ENCODE measurements at places on chromosomes 16 and 17.

DNA sequence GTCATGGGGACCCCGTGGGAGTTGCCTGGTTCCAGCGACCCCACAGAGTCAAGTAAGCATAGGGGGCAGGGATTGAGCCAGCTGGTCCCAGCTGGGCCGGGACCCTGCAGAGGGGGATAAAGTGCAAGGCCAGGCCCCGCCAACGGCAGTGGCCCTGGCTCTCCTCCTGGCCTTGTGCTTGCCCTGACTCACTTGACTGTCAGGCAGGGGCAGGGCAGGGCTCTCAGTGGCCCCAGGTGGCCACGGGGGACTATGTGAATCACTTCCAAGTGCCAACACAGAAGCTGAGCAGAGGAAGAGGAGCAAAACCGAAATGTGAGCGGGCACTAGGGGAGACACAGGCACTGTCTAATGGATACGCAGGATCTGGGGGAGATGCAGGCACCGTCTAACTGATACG, 21.6 kb upstream of the NCBP3 start:
- DNase-seq = no peak
- H3K4me3 ChIP-seq = no peak overlapping the region
- peaks cover 8% of the 10 kb centered on the region for H3K4me1 ChIP-seq
- no peak overlapping the region for H3K27ac ChIP-seq
- H3K36me3 ChIP-seq = no peaks in the 10 kb centered on the region
- H3K27me3 ChIP-seq = no peaks in the 10 kb centered on the region

- H3K27me3 ChIP-seq = no peaks in the 10 kb centered on the region
- no peak overlapping the region for H3K27ac ChIP-seq
- no peak overlapping the region for H3K4me3 ChIP-seq
These were observed 12.2 kb downstream of the AANAT start for GRCh38 chr17:76479515-76480060.

DNA sequence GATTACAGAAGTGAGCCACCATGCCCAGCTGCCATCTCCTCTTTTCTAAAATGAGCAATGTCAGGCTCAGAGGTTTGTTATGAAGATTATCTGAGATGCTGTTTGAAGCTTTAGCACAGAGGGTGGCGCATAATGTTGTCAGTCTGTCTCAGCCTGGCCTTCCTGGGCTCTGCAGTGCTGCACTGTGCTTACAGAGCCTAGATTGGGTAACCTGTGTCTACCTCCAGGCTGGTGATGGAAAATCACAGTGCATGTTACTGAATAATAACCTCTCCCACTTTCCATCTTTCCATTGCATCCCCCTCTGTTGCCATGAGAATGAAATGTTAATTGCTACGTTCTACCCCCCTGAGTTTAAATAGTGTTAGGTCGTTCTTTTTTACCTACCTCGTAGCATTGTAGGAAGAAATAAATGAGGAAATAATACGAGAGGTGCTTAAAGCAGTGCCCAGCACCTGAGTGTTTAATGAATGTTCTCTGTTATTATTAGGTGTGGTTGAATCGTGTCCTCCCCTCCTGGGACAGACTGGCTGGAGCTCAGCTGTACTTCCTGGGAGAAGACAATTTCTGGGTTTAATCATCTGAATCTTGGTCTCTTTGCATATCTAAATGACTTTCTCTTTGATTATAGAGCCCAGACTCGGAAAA, 6.2 kb downstream of the LDAF1 start:
- no peak overlapping the region for H3K27ac ChIP-seq
- no peaks in the 10 kb centered on the region for H3K27me3 ChIP-seq
- H3K36me3 ChIP-seq = peaks cover 23% of the 10 kb centered on the region
- no peak for DNase-seq
- no peak overlapping the region for H3K4me3 ChIP-seq
- H3K4me1 ChIP-seq = peaks cover 1% of the 10 kb centered on the region

GRCh38 chr17:72591289-72592241, 470.7 kb downstream of the SOX9 start:
- no peaks in the 10 kb centered on the region for H3K36me3 ChIP-seq
- H3K27me3 ChIP-seq = peaks cover 42% of the 10 kb centered on the region
- peak overlapping the region; percentile 71 for H3K27ac ChIP-seq
- peak overlapping the region; percentile 75 for H3K4me3 ChIP-seq
- H3K4me1 ChIP-seq = peaks cover 27% of the 10 kb centered on the region

DNA sequence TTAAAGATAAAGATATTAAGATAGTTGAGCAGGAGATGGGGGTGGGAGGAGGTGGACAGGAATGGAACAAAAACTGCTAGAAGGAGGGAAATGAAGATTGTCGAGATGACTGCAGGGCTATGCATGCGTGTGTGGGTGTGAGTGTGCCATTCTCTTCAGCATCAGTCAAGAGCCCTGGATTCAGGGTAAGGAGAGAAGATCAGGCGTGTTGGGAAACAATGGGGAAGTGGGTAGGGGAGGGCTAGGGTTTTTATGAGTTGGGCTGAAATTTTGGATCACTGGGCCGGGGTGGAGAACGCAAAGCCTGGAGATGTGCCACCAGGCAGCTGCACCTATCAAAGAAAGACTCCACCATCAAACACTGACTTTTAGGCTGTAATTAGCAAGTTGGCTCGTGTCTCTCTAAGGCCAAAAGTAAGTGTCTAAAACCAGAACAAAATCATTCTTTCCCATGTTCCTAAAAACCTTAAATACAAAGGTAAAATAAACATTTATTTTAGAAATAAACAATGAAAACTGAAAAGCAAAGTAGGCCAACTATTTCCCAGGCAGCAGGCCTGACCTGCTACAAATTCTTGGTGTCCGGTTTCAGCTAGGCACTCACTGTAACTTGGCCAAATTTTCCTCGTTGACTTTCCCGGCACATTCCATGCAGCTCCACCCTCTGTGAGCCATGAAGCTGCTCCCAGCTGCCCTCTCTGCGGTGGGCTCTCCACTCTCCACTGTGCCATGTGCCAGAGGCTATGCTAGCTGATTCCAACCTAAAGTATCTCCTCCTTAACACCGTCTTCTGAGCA, 4.2 kb downstream of the CDRT4 start:
- no peaks in the 10 kb centered on the region for H3K27me3 ChIP-seq
- no peak for DNase-seq

DNA sequence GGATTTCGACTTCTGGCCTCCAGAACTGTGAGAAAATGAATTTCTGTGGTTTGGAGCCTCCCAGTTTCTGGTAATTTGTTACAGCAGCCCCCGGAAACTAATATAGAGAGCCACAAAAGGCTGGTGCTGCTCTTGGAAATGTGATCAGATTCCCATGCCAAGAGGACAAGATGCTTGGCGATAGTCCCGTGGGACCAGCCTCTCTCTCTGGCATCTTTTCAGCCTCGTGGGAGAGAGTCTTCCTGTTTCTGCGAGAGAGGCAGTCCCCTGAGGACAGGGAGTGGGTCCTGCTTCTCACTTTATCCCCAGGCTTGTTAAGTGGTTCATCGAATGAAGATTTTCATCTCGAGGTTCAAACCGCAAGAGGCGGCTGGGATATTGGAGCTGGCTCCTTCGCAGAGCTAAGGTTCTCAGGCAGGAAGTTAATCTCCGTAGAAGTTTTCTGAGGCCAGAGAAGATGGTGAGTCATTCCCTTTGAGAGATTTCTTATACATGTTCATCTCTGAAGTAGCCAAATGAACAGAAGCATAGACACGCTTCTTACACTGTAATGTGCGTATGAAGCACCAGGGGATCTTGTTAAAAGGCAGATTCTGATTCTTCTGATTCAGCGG, 211.6 kb upstream of the SDK2 start:
- no peak overlapping the region for H3K4me3 ChIP-seq
- no peaks in the 10 kb centered on the region for H3K36me3 ChIP-seq
- H3K27ac ChIP-seq = no peak overlapping the region
- no peak for DNase-seq

- peaks cover 1% of the 10 kb centered on the region for H3K27me3 ChIP-seq
- peak; percentile 91 for DNase-seq
- peaks cover 42% of the 10 kb centered on the region for H3K4me1 ChIP-seq
- H3K27ac ChIP-seq = peak overlapping the region; percentile 86
- H3K36me3 ChIP-seq = no peaks in the 10 kb centered on the region
- peak overlapping the region; percentile 63 for H3K4me3 ChIP-seq
These were observed 12.4 kb downstream of the ZG16B start for GRCh38 chr16:2842340-2843000.

DNA sequence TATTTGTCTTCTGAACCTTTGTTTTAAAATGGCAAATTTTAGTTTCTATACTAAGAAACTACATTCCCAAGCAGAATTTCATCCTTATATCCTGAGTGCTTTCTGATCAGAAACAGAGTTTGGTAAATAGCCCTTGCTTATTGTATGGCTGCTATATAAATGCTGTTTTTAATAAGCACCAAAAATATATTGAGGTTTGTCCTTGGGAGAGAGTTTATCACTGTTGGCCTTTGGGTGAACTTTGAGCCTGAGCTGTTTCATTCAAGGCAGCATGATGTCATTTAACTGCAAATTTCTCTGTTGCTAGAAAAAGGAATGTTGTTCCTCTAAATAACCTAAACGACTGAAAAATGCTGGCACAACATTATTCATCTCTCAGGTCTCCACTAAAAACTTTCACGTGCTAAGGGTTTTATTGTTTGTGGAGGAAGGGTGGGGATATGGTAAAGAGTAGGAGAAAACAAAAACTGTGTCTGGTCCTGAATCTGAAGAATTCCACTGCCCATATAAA, 334.3 kb upstream of the TBX2 start:
- peaks cover 3% of the 10 kb centered on the region for H3K4me1 ChIP-seq
- peaks cover 1% of the 10 kb centered on the region for H3K36me3 ChIP-seq
- no peaks in the 10 kb centered on the region for H3K27me3 ChIP-seq

DNA sequence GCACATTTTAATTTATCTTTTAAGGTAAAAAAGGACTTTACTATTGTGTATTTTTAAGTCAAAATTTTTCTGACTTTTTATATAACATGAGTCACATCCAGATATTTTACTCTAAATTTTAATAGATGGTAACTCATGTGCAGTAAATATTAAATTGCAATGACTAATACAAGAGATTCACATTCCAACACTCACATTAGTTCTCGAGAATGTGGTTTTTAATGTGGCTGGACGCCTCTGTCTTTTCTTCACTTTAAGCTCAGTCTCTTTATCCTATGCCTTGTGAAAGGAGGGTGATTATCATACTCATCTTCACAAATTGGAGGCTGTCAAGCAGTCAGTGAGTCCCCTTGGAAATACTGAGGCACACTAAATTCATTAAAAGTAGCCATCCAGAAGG, 315.6 kb downstream of the HS3ST3B1 start:
- no peaks in the 10 kb centered on the region for H3K36me3 ChIP-seq
- no peak for DNase-seq
- H3K27me3 ChIP-seq = peaks cover 4% of the 10 kb centered on the region
- H3K4me1 ChIP-seq = no peaks in the 10 kb centered on the region

DNA sequence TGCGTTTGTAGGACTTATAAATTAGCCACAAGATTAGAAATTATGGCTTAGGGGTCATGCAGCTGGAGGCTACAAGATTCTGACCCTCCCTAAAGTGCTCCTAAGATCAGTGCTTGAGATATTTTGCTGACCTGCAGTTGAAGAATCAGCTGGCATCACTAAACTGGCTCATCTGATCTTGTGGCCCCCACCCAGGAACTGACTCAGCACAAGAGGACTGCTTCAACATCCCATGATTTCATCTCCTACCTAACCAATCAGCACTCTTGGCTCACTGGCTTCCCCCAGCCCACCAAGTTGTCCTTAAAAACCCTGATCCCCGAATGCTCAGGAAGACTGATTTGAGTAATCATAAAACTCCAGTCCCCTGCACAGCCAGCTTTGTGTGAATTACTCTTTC, 86.4 kb upstream of the ERCC4 start:
- no peak overlapping the region for H3K4me3 ChIP-seq
- no peak for DNase-seq
- H3K27ac ChIP-seq = no peak overlapping the region

GRCh38 chr17:15119968-15120367, 145.2 kb downstream of the PMP22 start:
- H3K4me3 ChIP-seq = no peak overlapping the region
- peaks cover 5% of the 10 kb centered on the region for H3K27me3 ChIP-seq
- DNase-seq = no peak
- no peak overlapping the region for H3K27ac ChIP-seq
- H3K36me3 ChIP-seq = no peaks in the 10 kb centered on the region

- H3K27me3 ChIP-seq = peaks cover 83% of the 10 kb centered on the region
- peak; percentile 53 for DNase-seq
- H3K4me3 ChIP-seq = peak overlapping the region; percentile 42
- no peak overlapping the region for H3K27ac ChIP-seq
- H3K36me3 ChIP-seq = no peaks in the 10 kb centered on the region
These were observed 652 bp downstream of the PRAC2 start for GRCh38 chr17:48723423-48724250.

- H3K27ac ChIP-seq = no peak overlapping the region
- H3K4me1 ChIP-seq = no peaks in the 10 kb centered on the region
- no peaks in the 10 kb centered on the region for H3K27me3 ChIP-seq
- no peak overlapping the region for H3K4me3 ChIP-seq
- peaks cover 39% of the 10 kb centered on the region for H3K36me3 ChIP-seq
These were observed 12.6 kb upstream of the POLR3E start for GRCh38 chr16:22284637-22285036.

DNA sequence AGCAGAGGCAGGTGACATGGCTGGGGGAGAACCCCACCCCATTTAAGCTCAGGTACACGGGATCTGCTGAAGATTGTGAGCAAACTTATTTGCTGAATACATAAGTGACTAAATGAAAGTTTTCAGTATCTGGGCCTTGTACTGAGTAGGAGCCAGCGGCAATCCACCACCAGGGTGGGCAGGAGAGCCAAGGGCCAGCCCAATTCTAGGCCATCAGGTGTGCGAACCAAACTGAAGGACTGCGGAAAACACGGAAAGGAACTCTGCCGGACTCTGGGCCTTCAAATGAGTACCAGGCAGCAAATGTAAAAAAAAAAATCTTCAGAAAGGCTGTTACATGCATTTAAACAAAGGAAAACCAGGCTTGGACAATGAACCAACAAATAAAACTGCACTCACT, 19.7 kb downstream of the ARHGAP17 start:
- no peak overlapping the region for H3K4me3 ChIP-seq
- H3K36me3 ChIP-seq = peaks cover 5% of the 10 kb centered on the region
- peaks cover 71% of the 10 kb centered on the region for H3K4me1 ChIP-seq
- no peak overlapping the region for H3K27ac ChIP-seq
- no peak for DNase-seq

GRCh38 chr17:77107506-77108433, 33.0 kb upstream of the SEC14L1 start:
- no peaks in the 10 kb centered on the region for H3K27me3 ChIP-seq
- H3K27ac ChIP-seq = no peak overlapping the region
- H3K36me3 ChIP-seq = peaks cover 10% of the 10 kb centered on the region
- peaks cover 15% of the 10 kb centered on the region for H3K4me1 ChIP-seq

GRCh38 chr17:16853661-16854320, 118.1 kb downstream of the TNFRSF13B start:
- no peaks in the 10 kb centered on the region for H3K4me1 ChIP-seq
- no peak overlapping the region for H3K27ac ChIP-seq
- DNase-seq = no peak
- H3K36me3 ChIP-seq = no peaks in the 10 kb centered on the region

GRCh38 chr16:87178977-87179376, 138.2 kb downstream of the C16orf95 start:
- DNase-seq = no peak
- H3K4me1 ChIP-seq = no peaks in the 10 kb centered on the region
- H3K27ac ChIP-seq = no peak overlapping the region
- H3K27me3 ChIP-seq = peaks cover 17% of the 10 kb centered on the region
- no peak overlapping the region for H3K4me3 ChIP-seq
